Stimulated activated CD8-positive, alpha-beta memory T cell treated with anti-CD3 and anti-CD28 coated beads, Interleukin-7, amount 100 ng/mL, for 4 hours (primary cell): ENCODE measurements at places on chromosomes 16 and 17.

DNA sequence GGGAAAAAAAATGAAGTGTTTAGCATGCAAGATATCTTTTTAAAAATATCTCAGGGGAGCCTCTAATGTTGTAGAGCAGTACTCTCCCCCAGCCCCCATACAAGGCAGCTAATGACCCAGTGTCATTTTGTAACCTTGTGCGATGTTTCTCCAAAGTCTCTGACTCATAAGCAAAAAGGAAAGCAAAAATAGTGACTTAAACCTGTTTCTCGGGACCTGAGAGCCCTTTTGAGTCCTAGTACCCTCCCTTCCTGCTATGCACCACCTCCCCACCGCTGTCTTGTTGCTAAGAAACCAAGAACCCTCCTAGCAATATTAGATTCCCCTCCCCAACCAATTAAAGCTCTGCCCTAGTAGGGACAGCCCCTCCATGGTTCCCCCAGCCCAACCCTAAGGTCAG lies 2.8 kb downstream of the MYCBPAP start:
- DNase-seq = no peak

- no peak for DNase-seq
Measured at GRCh38 chr17:2871720-2872119, 75.5 kb downstream of the RAP1GAP2 start.

GRCh38 chr17:78643326-78643725 lies 66.1 kb upstream of the DNAH17 start:
- DNase-seq = no peak

GRCh38 chr17:73835605-73836004 lies 191.4 kb upstream of the SDK2 start:
- DNase-seq = no peak

GRCh38 chr17:79272666-79273219 lies 198.1 kb downstream of the ENGASE start:
- DNase-seq = no peak
